ENCODE measurements at places on chromosomes 2 and 18. TPM values are rescaled to one million over a fixed set of nuclear protein-coding genes. Genes with fewer than 3 reads are reported as not detected.

MTCL1 gene
- 65.5 TPM for total RNA-seq

KYNU gene
- 304 TPM for total RNA-seq

LHCGR gene
- total RNA-seq, result not detected

BMP10 gene
- total RNA-seq, result not detected

UGT1A4 gene
- not detected for total RNA-seq

KLHL30 gene
- total RNA-seq, result 0.11 TPM

MBOAT2 gene
- 26.8 TPM for total RNA-seq

RBFA gene
- total RNA-seq, result 31.6 TPM

MARCHF4 gene
- 62.0 TPM for total RNA-seq
